ENCODE measurements at places on chromosomes 1 and 21.
A peak's percentile ranks its signal among the peaks of the same experiment; 100 is the strongest.

- no peak for DNase-seq
Observed at GRCh38 chr1:213724640-213725536, 262.9 kb upstream of the PROX1 start.

GRCh38 chr1:13893409-13893821 is 193.4 kb downstream of the PRDM2 start:
- DNase-seq = no peak

DNA sequence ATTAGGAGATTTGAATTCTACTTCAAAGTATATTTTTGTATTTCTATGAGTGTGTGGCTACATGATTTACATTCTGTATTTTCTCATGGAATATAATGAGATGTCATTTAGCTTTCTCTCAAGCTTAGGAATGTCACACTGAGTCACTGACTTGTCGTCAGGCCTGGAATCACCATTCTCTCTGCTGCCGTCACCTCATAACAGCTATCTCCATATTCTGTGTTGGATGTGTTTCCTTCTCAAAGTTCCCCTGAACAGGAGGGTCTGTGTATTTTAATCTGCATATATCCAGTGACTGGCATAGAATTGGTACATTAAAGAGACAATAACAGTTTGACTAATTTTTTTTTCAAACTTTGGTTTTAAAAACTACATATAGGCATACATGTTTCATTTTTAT is 35.9 kb downstream of the LYPLAL1 start:
- DNase-seq = no peak

GRCh38 chr1:44995467-44996238 is 9.3 kb upstream of the EIF2B3 start:
- DNase-seq = no peak

DNA sequence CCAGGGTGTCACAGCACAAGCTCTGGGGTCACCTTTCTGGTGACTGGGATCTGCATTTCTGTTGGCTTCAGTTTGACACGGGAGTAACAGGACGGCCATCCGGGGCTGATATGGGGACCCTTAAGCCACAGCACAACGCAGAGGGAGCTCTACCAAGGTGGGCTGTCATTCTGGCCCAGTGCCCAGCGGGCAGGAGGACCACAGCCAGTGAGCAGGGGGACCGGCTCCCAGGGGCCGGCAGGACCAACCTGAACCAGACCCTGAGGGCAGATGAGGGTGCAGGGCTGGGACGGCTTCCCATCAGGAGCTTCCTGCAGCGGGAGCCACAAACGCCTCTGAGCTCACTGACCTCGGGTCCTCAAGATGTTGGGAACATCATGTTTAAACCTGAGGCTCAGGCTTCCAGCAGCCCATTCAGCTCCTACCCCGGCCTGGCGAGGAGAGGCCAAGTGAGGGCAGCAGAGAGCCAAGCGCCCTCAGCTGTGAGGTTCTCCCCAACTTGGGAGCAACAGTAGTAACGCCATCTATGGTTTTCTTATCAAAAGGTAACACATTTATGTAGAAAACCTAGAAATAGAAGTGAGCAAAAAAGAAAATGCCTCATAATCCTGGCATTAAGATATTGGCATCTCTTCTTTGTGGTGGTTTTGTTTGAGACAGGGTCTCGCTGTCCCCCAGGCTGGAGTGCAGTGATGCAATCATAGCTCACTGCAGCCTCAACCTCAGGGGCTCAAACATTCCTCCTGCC is 26.8 kb downstream of the TMEM201 start:
- DNase-seq = peak; percentile 69

GRCh38 chr21:23541571-23541970 is 2065.7 kb downstream of the MRPL39 start:
- peak; percentile 6 for DNase-seq

GRCh38 chr1:206116873-206117150 is 376 bp downstream of the AVPR1B start:
- DNase-seq = no peak

- DNase-seq = peak; percentile 83
Observed at GRCh38 chr1:27284425-27285273, 37.3 kb upstream of the TMEM222 start.

DNA sequence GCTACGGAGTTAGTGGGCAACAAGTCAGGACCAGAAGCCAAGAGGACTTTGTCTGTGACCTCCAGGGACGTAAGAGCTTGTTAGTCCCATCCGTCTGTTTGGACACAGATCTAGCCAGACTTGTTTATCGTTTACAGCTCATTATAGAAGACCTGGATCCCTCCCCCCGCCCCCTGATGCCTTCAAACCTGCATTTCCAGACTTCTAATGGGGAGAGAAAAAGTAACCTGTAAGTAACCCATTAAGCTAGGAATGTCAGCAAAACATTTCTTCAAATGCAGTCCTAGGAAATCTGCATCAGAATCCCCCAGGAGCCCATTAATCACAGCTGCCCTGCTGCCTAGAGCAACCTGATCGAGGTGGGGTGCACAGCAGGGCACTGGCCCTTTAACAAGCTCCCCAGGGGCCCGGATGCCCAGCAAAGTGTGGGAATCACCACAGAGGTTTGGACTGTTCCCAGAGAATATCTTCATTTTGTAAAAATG is 1.4 kb upstream of the MAD2L2 start:
- no peak for DNase-seq

GRCh38 chr1:174956976-174957375 is 42.8 kb upstream of the CACYBP start:
- DNase-seq = no peak

GRCh38 chr1:247536340-247536739 is at the start of gene OR2C3:
TSS of gene OR2C3 (minus strand) at chr1:247536440. CDS start at chr1:247532511, 3,929 bp downstream.
- DNase-seq = no peak

DNA sequence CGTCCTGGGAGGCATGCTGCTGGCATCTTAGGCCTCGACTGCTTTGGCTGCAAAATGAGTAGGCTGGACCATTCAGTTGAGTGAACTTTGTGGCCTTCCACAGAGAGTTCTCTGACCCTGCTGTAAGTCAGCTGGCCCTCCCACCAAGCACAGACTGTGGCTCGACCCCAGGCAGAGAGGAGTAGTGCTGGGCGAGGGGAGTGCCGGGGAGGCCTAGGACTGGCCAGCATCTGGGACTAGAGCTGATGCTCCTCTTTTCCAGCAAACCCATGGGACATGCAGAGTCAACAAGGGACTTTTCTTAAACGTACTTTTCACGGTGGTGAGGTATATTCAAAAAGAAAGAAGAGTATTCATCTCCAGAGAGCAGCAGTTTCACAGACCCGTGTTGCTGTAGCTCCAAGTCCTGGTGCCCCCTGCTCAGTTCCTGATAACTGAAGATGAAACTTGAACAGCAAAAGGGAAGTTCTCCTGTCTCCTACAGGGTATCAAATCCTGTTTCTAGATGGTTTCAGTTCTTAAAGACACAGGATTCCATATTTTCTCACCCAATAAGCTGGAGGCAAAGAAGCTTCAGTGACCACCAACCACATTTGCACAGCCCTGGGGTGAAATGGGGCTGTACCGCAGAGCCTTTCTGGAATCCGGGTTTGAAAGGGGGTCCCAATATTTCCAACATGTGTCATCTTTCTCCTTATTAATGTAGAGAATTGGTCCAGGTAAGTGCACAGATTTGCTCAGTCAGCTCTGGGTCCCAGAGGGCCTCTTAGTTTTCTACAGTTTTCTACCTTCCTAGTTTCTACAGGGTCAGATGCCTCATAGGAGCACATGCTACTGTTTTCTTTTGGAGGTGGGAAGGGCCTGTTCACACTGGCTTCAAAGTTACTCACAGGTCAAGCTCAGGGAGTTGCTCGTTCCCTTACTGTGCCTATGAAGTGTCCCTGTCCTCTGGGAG is 20.9 kb downstream of the BATF3 start:
- no peak for DNase-seq

DNA sequence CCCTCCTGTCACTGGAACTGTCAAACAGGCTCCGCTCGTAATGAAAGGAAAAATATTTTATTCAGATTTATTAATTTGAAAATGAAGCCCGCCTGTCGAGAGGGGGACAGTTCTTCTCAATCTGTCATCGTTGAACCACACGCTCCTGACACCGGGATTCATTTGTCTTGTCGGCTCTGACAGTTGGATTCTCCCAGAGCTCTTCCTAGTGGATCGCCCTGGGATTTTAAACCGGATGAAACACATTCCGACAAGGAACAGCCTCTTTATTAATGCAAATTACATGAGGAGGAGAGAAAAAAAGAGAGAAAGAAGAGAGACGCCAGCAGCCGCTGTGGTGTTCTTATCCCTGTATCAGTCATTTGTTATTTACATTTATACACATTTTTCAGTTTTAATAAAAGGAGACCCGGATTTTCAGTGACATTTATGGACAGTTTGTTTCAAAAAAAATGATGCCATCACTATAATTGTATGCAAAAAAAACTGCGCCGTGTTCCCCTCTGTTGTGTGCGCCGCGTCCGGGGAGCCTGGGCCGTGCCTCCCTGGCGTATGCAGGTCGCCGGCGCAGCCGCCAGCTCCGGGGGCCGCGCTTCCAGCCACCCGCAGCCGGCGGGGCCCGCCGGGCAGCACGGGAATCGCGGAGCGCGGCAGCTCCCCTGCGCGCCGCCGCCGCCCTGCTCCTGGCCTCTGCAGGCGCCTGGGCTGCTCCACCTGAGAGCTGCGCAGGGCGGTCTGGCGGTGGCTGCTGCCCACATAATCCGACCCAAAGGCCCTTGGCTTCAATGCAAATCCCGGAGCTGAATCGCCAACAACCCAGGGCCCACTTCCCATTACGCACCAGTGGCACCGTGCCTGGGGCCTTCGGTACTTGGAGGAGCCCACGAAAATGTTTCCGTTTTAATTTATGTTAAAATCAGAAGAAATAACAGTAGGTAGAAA is 237.9 kb upstream of the PBX1 start:
- no peak for DNase-seq

GRCh38 chr1:188022661-188023060 is 1193.9 kb downstream of the PLA2G4A start:
- DNase-seq = peak; percentile 37

GRCh38 chr1:226370144-226370923 is 37.6 kb downstream of the PARP1 start:
- DNase-seq = no peak

- DNase-seq = peak; percentile 71
Observed at GRCh38 chr1:150820730-150821512, 12.9 kb upstream of the CTSK start.

DNA sequence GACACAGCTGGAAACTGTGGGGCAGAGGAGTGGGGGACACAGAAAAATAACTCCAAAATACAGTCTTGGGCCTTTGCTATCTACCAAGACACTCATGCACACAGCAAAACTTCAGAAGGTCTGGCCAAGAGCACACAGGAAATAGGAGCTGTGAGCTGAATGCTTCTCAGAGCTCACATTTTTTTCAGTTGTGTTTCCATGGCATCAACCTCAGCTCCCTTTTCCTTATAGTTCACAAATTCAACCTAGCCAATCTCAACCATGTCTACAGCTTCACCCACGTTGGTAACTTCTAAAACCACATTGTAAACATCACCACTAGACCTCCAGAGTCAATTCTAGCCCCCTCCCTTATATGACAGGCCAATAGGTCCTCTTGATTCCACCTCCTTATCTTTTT is 19.6 kb upstream of the SYNJ1 start:
- DNase-seq = no peak

DNA sequence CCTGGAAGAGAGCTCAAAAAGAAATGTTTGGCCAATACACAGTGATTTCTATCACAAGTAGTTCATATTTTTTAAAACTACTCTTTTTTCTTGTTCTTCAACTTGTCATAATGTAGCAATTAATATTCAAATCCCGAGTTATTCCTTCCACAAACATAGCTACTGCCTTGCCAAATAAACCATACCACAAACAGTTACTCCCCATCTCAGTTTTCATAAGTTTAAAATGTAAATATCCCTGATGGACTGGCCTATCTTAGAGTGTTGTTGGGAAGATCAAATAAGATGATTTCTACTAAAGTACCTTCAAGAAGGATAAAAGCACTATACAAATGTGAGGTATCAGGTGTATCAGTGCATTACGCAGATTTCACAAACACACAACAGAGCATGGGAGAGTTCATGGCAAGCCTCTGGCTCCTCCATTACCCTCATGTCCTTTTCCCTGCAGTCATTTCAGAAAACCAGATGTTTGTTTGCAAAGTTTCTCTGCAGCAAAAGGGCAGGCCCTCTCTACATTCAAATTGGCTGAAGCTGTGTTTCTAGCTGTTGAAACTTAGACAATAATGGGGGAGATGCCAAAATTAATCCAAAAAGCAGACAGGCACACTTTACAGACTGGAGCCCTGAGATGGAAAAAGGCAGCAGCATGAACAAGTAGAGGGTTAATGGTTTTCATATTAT is 16.1 kb downstream of the WLS start:
- no peak for DNase-seq

DNA sequence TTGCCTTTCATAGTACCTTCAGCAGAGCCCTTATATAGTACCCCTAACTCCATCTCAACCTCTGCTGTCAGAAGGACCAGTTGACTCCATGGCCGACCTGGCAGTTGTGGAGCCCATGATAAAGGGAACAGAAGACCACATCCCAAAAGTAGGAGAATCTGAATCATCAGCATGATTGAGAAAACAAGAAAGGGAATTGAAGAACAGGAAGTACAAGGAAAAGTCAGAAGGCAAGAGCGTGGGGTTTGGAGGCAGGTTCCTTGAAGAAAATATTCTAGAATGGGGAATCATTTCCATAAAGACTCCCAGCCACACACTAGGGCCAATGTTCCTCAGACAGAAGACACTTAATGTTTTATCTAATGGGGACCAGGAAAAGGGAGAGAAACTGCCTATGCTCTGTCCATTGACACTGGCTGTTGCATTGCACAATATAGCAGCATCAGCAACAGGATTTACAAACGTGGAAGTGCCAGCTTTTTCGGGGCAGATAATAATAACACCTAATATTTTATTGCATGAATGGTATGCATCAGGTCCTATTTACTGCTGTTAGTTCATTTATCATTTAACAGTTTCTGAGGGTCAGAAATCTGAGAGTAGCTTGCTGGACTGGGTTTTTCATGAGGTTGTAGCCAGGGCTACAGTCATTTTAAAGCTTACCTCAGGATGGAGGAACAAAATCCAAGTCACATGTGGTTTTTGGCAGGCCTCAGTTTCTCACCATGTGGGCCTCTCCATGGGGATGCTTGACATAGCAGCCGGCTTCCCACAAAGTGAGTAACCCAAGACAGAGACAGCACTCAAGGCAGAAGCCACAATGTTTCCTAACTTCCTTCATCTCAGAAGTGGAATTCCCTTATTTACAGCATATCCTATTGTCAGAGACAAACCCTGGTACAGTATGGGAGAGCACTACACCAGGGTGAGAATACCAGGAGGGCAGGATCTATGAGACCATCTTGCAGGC is 483.4 kb downstream of the PLPP3 start:
- DNase-seq = peak; percentile 33

GRCh38 chr1:24866211-24867083 is 63.6 kb downstream of the RUNX3 start:
- no peak for DNase-seq

DNA sequence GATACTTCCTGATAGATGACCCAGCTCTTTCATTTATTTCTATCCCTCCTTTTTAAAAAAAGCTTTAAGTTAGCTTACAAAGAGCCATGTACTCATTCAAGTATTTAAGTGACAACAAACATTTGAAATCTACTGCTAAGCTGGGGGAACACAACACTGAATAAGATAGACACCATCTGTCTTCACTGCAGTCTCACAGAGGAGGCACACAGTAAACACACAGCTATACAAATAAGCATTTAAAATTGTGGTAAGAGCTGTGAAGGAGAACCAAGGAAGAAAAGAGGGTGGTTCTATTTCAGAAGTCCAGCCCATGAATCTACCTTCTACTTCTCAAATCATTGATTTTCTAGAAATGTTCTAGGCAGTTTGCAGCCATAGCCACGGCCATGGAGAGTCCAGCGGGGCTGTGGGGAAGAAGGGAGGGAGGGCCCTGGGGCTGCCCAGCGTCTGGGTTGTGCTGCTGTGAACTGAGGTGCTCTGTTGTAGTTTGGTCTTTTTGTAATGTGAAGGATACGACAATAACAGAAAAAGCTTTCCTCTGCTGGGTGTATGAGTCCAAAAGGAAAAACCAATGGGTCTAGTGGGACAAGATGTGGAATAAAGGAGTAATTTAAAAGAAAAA is 28.2 kb downstream of the PRDM2 start:
- no peak for DNase-seq

Measured in ELR (cell line).